ENCODE measurements at places on chromosomes 7 and 10. TPM values are rescaled to one million over a fixed set of nuclear protein-coding genes. Genes with fewer than 3 reads are reported as not detected.

GRCh38 chr7:1474736-1475135 is 15.5 kb upstream of the MICALL2 start:
- DNase-seq: no peak

- no peak for DNase-seq
These were observed 135.9 kb downstream of the ITGB8 start for GRCh38 chr7:20466543-20467021.

CCAR1 gene
- 32.0 TPM for total RNA-seq

DNA sequence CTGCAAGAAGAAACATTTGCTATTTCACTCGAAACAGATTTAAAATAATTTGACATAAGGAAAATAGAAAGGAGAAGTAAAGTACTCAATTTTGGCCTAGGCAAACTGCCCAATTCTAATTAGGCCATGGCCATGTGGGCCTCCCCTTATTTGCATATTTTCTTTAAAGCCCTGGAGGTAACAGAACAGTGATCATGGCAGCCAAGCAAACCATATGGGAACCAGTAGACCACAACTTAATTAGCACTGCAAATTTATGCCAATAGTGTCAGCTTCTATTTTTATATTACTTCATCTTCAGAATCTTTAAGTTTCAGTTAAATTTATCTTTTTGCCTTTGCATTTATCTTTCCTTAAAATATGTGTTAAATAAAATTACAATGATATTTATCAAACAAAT is 63.3 kb upstream of the THSD7A start:
- no peak for DNase-seq

DNA sequence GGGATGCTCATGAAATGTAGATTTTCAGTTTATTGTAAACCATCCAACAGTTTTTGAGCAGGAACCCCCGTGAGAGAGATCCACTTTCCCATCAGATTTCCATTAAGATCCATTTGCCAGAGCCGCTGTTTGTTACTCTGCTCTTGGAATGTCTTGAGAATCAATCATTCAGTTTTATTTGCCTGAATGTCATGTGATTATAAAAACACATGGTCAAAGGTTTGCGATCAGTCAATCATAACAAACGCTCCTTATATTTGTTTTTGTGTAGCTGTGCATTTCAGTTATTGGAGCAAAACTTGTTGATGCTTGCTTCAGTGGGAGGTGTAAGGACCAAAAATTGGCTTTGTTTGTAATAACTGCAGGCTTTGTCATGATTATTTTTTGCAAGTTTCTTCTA is 155.8 kb upstream of the RHOBTB1 start:
- DNase-seq: no peak

DNA sequence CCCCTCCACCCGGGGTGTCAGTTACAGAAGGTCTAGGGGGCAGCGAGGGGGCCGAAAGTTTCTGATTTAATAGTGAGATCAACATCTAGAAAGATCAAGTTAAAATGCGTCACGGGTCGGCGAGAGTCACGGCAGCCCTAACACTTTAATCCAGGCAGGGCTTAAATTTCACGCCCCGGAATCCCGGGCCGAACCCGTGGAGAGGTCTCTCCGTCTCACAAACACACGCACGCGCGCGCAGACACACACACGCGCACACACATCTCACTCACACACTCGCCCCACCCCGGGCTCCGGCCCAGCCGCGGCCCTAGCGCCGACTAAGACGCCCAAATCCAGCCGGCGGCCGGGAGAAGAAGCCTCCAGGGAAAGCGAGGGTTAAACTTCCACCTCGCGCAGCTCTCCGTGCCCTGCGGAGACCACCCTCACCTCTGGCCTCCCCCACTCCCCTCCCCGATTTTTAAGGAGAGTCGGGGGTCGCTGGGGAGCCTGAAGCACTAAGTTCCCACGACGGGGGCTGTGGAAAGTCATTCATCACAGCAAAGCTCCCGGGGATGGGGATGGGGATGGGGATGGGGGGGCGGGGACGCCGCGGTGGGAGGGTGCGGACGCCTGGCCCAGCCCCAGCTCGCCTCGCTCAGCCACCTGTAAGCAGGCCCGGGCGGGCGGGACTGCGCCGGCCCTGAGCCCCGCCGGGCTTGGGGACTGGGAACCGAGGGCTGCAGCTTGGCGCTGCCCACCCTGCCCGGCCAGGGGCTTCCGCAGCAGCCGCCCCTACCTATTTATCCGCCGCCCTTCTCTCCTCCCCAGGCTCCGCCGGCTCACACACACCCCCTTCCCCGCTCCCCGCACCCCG is 1.6 kb downstream of the PDGFA start:
- DNase-seq: peak; percentile 86

IFIT1 gene
- 36.0 TPM for total RNA-seq

GRCh38 chr7:154769527-154769926 is 233.4 kb downstream of the PAXIP1 start:
- DNase-seq: no peak

DNA sequence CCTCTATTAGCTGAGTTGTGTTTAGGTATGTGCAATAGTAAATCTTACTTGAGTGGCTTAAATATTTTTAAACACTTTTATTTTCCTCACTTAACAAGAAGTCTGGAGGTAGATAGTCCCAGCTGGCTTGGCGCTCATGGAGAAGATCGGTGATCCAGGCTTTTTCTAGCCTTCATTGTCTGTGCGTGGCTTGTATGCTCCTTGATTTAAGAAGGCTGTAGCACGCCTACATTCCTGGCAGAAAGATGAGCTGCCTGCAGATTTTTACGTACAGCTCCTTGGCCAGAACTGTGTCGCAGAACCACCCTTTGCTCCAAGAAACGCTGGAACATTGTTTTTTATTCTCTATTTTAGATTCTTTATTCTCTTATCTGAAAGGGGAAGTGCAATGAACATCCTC is 284.1 kb downstream of the KIF20B start:
- no peak for DNase-seq

TAS2R41 gene
- total RNA-seq: not detected

HOXA7 gene
- not detected for total RNA-seq

GRCh38 chr7:29970158-29970557 is 19.4 kb downstream of the SCRN1 start:
- no peak for DNase-seq

DNA sequence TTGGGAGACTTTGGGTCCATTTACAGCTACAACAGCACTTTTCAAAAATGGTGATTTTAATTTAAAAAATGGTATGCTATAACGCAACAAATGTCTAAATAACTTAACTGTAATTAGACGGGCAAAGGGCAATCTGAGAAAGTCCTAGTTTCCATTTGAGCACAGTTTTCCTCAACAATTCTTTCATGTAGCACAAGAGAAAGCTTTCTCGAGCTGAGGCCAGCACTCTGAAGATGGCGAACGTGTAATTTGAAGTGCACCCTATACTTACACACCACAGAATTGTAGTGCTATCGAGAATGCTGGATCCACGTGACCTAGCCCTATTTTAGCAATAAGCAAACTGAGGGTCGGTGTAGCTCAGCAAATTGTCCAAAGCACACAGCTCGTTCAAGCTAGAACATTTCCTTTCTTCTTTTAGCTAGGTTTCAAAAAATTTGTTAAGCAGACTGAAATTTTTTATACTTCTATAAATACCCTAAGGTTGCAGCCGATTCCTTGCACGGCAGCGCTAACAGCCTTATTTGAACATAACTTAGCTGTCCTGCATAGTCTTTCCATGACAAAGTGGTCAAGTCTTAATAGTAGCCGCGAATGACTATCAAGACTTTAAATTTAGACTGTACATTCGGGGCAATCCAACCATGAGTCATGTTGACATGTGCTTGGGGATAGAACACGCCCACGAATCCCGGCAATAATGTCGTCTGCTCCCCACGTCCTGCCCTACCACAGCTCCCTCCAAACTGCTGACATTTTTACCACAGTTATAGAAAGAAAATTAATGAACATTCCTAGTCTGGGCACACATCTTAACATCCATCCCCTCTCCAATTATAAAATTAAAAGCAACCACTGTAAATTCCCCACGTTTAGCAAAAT is 10.0 kb downstream of the KLF6 start:
- DNase-seq: no peak

DNA sequence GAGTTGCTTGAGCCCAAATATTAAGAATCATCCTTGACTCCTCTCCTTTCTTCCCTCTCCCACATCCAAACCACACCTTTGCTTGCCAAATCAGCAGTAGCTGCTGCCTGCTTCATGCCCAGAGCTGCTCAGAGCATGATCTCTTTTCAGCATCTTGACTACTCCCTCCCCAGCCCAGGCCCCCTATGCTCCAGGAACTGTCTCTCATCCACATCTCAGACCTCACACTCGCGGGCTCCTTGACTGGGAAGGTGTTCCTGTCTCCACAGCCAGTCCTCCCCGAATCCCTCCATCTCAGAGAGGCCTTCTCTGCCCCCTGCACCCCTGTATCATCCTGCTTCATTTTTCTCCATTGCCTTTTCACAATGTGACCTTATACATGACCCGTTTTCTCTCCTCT is 157.0 kb downstream of the DNAJB6 start:
- no peak for DNase-seq

- DNase-seq: no peak
These were observed 1.0 kb downstream of the CACNA2D1 start for GRCh38 chr7:82442492-82443035.

DNA sequence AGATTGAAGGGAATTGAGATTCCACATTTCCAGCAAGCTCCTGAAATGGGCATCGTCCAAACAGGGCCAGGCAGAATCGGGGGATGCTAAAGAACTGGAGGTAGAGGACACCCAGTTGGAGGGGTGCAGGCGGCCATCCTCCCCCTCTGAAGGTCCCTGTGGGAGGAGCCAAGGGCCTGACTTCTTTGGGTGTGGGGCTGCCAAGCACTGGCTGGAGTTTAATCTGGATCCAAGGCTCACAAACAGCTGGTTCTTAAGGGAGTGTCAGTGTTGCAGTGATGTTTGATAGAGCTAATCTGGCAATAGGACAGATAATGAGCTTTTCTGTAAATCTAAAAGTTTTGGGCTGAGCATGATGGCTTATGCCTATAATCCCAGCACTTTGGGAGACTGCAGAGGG is 20.8 kb downstream of the TSPAN14 start:
- DNase-seq: no peak

GRCh38 chr10:61346796-61347413 is 106.3 kb downstream of the TMEM26 start:
- no peak for DNase-seq

LRMDA gene
- 22.3 TPM for total RNA-seq

DNA sequence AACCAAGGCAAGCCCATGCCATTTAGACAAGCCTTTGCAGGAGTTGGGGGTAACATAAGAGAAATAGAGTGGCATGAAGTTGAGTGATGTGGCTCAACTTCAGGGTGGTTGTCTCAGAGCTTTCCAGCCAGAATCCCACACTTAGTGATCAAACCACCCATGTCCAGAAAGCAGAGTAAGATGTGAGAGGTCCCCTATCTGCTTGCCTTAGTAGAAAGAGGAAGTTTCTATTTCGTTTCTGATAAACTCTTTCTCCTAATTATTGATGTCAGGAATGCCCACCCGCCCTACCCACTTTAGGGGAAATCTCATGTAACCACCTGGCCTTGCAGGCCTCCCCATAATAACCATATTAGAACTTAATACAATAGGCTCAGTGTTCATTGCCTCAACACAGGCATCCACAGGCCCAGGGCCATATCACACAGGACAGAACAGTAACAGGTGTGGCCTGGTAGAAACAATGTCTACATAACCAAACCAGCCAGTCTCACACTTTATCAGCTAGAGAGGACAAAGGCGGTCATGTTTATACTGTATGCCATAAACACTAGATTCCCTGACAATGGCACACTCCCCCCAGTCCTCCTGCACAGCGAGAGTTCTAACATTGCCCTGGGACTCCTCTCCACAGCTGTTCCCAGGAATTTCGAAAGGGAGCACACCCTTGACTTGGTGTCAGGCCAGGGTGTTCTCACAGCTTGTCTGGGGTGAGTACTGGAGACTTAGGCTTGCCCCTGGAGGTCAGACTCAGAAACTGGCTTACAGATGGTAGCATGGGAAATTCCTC is 364.4 kb downstream of the CXCL12 start:
- no peak for DNase-seq

DNA sequence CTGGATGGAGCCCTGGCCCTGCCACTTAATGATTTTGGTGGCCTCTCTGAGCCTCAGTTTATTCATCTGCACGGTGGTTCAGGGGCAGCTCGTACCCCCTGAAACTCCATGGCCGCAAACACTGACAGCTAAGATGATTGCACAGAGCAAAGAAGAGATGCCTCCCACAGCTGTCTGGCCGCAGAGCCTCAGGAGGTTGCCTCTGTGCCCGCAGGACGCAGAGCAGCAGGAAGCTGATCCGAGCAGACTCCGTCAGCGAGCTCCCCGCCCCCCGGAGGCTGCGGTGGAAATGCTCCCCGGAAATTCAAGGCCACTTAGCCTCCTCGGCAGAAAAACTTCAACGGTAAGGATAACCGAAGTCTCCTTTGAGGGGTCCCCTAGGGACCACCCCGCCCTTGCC is 30.2 kb upstream of the C10orf53 start:
- DNase-seq: no peak

- DNase-seq: no peak
These were observed 109.5 kb downstream of the ADCY1 start for GRCh38 chr7:45683556-45684148.

DNA sequence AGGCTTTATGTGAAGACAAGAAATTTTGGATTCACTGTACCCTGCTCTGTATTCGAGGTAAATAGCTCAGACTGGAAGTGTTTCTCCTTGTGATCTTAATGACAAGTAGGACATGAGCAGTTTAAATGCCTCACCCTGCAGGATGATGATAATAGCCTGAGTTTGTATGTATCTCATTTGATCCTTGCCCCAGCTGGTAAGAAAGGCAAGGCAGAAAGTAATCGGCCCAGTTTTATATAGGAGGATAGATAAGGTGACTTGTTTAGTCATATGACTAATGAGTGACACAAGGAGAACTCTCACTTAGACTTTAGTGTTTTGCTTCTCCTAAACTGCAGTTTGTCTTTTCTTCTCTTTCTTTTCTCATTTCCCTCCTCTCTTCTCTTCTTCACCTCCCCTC is 372.6 kb downstream of the PHF14 start:
- DNase-seq: no peak

LRIT1 gene
- not detected for total RNA-seq
